Progenitor cell of endocrine pancreas (in vitro differentiated cells): ENCODE measurements at places on chromosomes 7 and 10. TPM values are rescaled to one million over a fixed set of nuclear protein-coding genes. Genes with fewer than 3 reads are reported as not detected.

Gene AOC1
- 1.9 and 2.9 TPM in 2 replicates for total RNA-seq

Gene IGF2BP3
- 96.9 and 107 TPM in 2 replicates for total RNA-seq

Gene NUDT5
- 56.5 and 63.3 TPM in 2 replicates for total RNA-seq

Gene ARHGEF35
- 17.3 and 19.5 TPM in 2 replicates for total RNA-seq

Gene BHLHA15
- total RNA-seq = 0.57 and 1.7 TPM in 2 replicates

Gene DRGX
- total RNA-seq = not detected in 2 replicates

DNA sequence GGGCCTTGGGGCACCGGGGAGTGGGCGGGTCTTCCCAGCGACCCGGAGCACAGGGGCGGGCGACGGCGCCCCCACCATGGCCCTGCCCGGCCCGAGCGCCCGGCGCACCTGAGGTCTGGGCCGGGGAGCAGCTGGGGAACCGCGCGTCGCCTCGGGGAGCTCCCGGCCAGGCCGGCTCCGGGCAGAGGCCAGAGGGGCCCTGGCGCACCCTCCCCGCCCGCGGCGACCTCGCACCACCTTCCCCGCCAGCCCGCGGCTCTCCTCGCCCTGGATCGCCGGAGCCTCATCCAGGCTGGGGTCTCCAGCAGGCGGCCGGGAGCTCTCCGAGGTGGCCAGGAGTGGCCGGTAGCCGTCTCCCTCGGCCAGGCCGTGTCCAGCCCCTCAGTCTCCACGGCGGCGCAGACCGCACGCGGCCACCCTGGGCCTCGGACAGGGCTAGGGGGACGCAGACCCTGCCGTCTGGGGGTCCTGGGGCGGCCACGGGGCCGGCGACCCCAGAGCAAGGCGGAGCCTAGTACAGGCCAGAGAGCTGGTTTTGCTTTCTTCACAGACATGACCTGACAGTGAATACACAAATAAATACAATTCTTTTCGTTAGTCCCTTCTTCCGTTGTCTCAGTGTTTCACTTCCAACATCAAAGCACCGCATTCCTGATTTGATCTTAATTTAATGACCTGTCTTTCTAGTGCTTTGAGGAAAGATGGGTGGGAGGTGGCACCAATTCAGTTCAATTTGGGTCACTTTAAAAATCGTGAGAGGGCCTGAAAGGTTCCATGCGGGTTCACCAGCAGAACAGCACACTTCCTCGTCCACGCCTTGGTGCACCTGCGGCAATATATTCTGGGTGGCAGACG lies 356.9 kb downstream of the DNAJB6 start:
- peak; percentile 48 for DNase-seq
- no peak overlapping the region for H3K27ac ChIP-seq
- H3K4me3 ChIP-seq = no peak overlapping the region
- H3K27me3 ChIP-seq = peaks cover 37% of the 10 kb centered on the region
- H3K36me3 ChIP-seq = no peaks in the 10 kb centered on the region
- peaks cover 4% of the 10 kb centered on the region for H3K4me1 ChIP-seq

GRCh38 chr7:106016331-106016730 lies 53.3 kb downstream of the CDHR3 start:
- H3K4me3 ChIP-seq = no peak overlapping the region
- H3K27ac ChIP-seq = no peak overlapping the region
- peaks cover 2% of the 10 kb centered on the region for H3K4me1 ChIP-seq
- H3K27me3 ChIP-seq = peaks cover 40% of the 10 kb centered on the region

DNA sequence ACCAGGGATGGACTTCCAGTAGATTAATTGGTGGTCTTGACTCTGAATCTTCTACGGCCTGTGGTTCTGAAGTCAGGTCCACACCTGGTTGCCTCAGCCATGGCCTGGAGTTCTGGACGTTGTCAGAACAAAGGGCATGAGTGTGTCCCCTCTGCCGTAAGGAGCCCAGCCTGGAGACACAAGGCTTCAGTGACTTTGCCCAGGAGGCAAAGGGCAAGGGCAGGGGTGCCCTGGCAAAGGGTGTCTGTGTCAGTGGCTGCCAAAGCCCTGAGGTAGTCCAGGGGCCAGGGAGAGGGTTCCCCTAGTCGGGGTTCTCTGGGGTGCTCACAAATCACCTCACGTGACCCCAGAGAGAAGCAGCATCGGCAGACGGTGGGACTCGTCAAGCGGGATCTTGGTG lies 273.2 kb upstream of the ZNF32 start:
- DNase-seq = no peak
- H3K4me1 ChIP-seq = no peaks in the 10 kb centered on the region
- H3K27me3 ChIP-seq = peaks cover 15% of the 10 kb centered on the region
- H3K36me3 ChIP-seq = no peaks in the 10 kb centered on the region
- no peak overlapping the region for H3K27ac ChIP-seq

GRCh38 chr10:90432866-90433265 lies 425.0 kb downstream of the HTR7 start:
- no peaks in the 10 kb centered on the region for H3K36me3 ChIP-seq
- H3K27ac ChIP-seq = no peak overlapping the region
- H3K4me3 ChIP-seq = no peak overlapping the region
- no peak for DNase-seq
- H3K4me1 ChIP-seq = no peaks in the 10 kb centered on the region
- H3K27me3 ChIP-seq = no peaks in the 10 kb centered on the region

DNA sequence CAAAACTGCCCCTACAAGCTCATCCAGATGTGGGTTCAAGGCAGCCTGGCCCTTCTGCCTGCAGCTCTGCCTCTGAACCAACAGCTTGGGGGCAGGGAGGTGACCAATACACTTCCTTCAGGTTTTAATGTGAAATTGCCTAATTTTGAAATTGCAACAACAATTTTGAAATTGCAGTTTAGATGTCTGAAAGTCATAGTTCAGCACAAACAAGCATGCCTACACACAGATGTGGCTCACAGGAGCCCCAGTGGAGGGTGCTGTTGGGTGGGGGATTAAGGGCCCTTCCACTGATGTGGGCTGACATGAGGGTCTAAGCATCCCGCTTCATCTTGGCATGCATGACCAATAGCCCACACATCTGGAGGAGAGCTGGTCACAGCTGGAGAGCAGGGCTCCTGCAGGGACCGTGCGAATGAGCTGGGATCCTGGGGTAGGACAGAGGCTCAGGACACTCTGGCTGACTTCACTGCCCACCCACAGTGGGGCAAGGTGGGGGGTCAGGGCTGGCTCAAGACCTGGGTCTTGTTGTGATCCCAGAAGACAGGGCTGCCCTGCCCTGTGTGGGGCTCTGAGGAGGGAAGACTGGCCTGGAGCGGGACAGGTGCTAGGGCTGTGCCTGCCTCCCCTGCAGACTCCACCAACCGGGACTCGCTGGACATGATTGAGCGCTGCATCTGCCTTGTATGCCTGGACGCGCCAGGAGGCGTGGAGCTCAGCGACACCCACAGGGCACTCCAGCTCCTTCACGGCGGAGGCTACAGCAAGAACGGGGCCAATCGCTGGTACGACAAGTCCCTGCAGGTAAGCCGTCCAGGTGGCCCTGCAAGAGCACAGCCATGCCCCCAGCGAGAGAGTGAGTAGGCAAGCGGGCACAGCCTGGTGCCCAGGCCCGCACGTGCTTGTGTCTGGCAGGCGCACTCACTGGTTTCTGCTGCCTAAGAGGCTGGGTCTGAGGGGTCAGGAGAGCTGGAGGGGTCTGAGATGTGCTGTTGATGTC lies 32.3 kb downstream of the CHAT start:
- no peaks in the 10 kb centered on the region for H3K4me1 ChIP-seq
- H3K4me3 ChIP-seq = no peak overlapping the region
- H3K27ac ChIP-seq = no peak overlapping the region
- H3K36me3 ChIP-seq = no peaks in the 10 kb centered on the region
- peaks cover 56% of the 10 kb centered on the region for H3K27me3 ChIP-seq

DNA sequence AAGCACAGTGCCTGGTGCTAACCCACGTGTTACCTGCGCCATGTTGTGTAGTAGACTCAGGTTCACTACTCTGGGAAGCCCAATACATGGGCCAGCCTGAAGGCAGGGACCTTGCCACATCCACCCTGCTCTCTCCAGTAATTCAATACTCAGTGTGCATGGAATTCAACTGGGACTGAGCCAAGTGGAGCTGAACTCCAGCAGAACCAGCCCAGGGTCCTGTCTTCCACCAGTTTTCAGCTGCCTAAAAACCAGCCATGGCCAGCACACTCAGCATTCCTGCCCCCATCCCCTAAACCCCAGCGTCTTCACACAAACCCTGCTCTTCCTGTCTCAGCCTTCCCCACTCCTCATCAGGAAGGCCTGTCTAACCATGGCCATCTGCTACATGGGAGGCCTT lies 15.4 kb downstream of the FGF8 start:
- H3K4me1 ChIP-seq = no peaks in the 10 kb centered on the region
- no peak overlapping the region for H3K4me3 ChIP-seq
- H3K27me3 ChIP-seq = peaks cover 61% of the 10 kb centered on the region
- H3K36me3 ChIP-seq = no peaks in the 10 kb centered on the region

- no peaks in the 10 kb centered on the region for H3K27me3 ChIP-seq
- H3K4me1 ChIP-seq = peaks cover 8% of the 10 kb centered on the region
- no peaks in the 10 kb centered on the region for H3K36me3 ChIP-seq
- no peak overlapping the region for H3K4me3 ChIP-seq
These were observed 159.5 kb upstream of the AGR3 start for GRCh38 chr7:17041324-17041723.

DNA sequence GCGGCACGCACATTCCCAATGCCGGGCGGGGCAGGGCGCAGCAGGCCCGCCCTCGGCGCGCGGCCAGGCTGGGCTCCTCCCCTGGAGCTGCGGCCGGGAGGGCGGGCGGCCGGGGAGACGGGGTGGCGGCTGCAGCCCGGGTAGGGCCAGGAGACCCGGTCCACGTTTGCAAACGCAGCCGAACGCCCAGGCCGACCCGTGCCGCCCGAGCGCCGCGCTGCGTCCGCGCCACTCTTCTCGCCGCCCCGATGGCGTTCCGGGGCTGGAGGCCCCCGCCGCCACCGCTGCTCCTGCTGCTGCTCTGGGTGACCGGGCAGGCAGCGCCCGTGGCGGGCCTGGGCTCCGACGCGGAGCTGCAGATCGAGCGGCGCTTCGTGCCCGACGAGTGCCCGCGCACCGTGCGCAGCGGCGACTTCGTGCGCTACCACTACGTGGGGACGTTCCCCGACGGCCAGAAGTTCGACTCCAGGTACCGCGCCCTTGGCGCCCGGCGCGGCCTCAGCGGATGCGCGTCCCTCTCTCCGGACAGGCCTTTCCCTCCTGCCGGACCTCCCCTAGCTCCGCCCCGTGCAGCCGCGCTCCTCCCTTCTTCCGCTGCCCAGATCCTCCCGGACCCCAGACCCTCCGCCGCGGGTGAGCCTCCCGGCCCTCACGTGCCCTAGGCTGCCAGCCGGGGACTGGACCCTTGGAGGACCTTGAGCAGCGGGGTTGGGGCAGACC lies at the start of gene FKBP9:
Gene FKBP9 (plus strand): TSS at position 115 of the 720 bp plus-strand sequence. CDS start 134 bp downstream, at position 249.
- DNase-seq = peak; percentile 73
- H3K36me3 ChIP-seq = peaks cover 4% of the 10 kb centered on the region
- peak within 1 kb of the TSS; percentile 97 for H3K27ac ChIP-seq
- peak within 1 kb of the TSS; percentile 91 for H3K4me3 ChIP-seq
- no peaks in the 10 kb centered on the region for H3K27me3 ChIP-seq

DNA sequence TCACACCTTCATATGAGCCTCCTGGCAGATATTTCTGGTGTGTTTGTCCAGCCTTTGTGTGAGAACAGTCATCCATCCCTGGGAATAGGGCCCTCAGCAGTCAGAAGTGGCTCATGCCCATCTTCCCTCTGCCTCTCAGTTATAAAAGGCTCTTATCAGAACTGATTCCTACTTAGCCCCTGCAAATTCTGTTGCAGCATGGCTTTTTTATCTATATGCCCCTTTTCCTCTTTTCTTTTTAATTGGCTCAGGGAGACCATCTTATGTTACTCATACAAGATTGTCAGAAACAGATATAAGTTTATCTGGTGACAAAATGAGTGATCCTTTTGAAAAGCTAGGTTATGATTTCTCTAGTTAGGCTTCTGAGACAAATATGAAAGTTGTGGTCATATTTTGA lies 194.1 kb downstream of the CREB5 start:
- no peak overlapping the region for H3K27ac ChIP-seq
- no peak for DNase-seq
- H3K27me3 ChIP-seq = peaks cover 3% of the 10 kb centered on the region
- H3K4me3 ChIP-seq = no peak overlapping the region

- peaks cover 2% of the 10 kb centered on the region for H3K36me3 ChIP-seq
- no peak overlapping the region for H3K27ac ChIP-seq
- H3K4me1 ChIP-seq = peaks cover 6% of the 10 kb centered on the region
- DNase-seq = no peak
- H3K27me3 ChIP-seq = no peaks in the 10 kb centered on the region
These were observed 101.2 kb downstream of the BAMBI start for GRCh38 chr10:28778524-28778923.

GRCh38 chr7:137942484-137943115 lies 59.3 kb downstream of the CREB3L2 start:
- H3K27me3 ChIP-seq = no peaks in the 10 kb centered on the region
- H3K4me1 ChIP-seq = peaks cover 32% of the 10 kb centered on the region
- no peak overlapping the region for H3K4me3 ChIP-seq
- no peak overlapping the region for H3K27ac ChIP-seq
- DNase-seq = no peak

DNA sequence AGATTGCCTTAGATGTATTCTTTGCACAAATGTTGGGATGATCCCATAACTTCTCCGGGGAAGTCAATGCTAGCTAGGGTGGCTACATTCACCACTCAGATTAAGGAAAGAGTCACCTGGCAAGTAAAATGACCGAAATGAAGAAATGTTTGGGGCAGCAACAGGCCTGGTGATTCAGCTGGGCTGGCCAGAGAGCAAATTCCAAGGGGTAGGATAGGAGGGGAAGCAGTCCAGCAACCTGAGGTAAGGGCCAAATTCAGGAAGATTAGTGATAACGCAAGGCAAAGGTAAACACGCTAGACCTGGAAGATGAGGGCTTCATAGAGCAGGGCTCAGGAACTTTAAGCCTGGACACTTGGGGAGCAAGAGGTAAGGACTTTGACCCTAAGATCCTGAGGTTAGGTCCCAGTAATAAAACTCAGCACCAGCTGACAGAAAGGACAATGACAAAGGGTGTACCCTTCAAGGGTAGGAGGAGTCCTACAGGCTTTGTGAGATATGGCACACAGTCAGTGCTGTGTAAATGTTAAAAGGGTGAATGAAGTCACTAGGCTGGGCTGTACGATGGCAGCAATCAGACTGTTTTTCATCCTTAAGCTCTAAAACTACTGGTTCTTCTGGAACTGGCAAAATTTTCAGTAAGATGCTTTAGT lies 22.7 kb upstream of the SMNDC1 start:
- H3K4me3 ChIP-seq = no peak overlapping the region
- DNase-seq = no peak
- no peak overlapping the region for H3K27ac ChIP-seq
- peaks cover 12% of the 10 kb centered on the region for H3K4me1 ChIP-seq
- H3K27me3 ChIP-seq = no peaks in the 10 kb centered on the region
- H3K36me3 ChIP-seq = peaks cover 7% of the 10 kb centered on the region
